ENCODE measurements at places on chromosomes 5 and 9.

DNA sequence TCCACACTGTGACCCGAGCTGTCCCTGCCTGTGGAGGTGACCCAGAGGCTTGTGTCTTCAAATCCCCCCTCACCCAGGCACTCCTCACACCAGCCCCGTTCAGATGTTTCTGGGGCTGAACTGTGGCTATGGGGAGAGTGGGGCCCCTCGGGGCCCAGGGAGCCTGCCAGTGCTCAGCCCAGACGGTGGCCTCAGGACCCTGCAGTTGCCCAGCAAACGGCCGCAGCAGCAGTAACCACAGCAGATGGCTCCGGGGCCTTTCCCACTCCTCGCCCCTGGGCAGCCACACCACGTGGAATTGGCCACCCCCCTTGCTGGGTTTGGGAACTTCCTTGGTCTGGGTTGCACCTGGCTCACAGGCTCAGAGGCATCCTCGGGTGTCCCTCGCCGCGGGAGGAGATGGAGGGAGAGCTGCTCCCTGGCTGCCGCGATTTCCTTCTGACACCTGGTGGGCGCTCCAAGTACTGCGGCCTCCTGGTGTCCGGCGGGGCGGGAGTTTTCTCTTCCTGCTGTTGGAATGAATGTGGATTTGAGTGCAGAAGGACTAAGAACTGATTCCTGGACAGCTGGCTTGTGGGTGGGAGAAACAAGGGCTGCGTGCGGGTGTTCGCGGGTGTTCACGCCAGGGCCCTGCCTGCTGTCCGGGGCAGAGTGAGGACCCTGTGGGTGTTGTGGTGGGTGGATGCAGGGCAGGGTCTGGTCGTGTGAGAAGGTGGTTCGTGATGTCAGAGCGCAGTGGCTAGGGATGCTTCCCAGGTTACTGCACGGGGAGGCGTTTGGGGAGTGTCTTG, 97.5 kb downstream of the COL5A1 start:
- peak; percentile 89 for DNase-seq

- no peak for DNase-seq
Measured at GRCh38 chr5:11977904-11978303, 73.7 kb upstream of the CTNND2 start.

GRCh38 chr5:171997011-171997410, 9.4 kb downstream of the FBXW11 start:
- DNase-seq, result no peak

DNA sequence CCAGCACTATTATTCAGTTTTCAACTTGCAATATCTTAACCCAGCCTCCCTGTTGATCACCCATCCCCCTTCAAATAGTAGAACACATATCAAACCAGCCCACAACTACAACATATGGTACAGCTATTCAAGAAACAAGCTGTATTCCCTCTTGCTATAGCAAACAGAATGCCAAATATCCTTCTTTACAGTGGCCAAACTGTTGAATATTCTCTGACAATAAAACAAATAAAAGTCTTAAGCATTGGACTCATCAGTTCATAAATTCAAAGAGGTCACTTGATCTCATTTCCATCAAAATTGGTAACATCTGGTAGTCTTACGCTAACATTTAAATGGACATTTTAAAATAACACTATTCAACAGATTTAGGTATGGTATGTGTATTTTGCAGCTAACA, 350.8 kb downstream of the EFNA5 start:
- DNase-seq, result no peak

GRCh38 chr9:133769511-133770075, 31.4 kb upstream of the SARDH start:
- peak; percentile 46 for DNase-seq

Data from right cardiac atrium (tissue), 5 donors.